AG08395 (cell line): ENCODE measurements at places on chromosomes 4 and X.

DNA sequence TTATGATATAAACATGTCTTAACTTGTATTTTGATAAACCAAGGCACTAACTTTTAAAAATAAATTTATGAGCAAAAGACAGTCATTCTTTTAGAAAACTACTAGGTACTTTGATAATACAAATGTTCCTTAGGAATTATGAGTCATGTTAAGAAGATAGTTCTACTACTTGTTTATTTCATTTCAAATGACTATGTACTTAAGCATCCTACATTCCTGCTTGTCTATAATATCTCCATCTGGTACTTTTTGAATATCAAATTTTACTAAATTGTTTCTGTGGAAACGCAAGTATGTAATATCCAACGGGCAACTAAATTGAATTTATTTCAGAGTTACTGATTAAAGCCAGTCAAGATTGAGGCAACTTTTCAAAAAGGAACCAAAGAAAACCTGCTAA, 61.8 kb downstream of the CAMK2D start:
- peak; percentile 17 for DNase-seq

DNA sequence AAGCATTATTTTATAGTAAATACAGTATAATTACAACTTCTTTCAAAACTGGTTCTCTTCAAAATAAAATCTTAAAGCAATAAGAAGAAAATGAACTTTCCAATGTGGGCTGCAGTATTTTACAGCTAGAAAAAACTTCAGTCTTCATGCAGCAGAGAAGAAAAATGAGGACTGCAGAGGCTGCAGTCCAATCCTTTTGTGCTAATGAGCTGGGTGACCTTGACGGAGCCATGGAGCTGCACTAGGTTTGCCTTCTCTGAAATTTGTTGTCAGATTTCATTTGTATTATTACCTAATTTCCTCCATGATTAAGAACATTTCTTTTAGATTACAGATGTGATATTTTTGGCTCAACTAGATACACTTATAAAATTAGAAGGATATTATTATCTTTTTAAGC, 245.2 kb upstream of the ADAMTS3 start:
- DNase-seq: no peak

GRCh38 chrX:136210806-136211205, 40.4 kb downstream of the MAP7D3 start:
- DNase-seq: no peak

- no peak for DNase-seq
Observed at GRCh38 chrX:110265661-110266060, 52.2 kb downstream of the AMMECR1 start.
